H54 (cell line): ENCODE measurements at places on chromosomes 6 and 20.

DNA sequence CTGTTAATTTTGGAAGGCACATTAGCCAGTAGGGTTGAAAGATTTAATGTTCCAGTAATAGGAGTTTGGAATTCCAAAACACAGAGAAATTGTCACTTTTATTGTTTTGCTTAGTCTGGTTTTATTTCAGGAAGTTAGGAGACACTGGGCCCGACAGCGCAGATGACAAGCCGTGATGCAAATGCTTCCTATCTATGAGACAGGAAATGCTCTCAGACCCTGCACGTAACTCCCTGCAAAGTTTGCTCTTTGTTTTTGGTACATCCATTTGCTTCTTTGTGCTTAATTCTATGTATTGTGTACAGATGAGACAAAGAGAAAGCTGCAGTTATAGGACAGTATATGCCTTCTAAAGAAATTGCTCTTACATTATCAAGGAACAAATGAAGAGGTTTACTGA is 201.6 kb upstream of the SGK1 start:
- DNase-seq: no peak

GRCh38 chr6:125793863-125794262 is 3.1 kb downstream of the NCOA7 start:
- DNase-seq: no peak

GRCh38 chr6:165652766-165653165 is 10.3 kb downstream of the PDE10A start:
- DNase-seq: no peak

- no peak for DNase-seq
Observed at GRCh38 chr6:42332916-42333315, 115.3 kb upstream of the MRPS10 start.

GRCh38 chr6:130434174-130434873 is 68.5 kb downstream of the TMEM200A start:
- DNase-seq: no peak

- DNase-seq: no peak
Observed at GRCh38 chr6:70604254-70604653, 37.5 kb downstream of the SDHAF4 start.

DNA sequence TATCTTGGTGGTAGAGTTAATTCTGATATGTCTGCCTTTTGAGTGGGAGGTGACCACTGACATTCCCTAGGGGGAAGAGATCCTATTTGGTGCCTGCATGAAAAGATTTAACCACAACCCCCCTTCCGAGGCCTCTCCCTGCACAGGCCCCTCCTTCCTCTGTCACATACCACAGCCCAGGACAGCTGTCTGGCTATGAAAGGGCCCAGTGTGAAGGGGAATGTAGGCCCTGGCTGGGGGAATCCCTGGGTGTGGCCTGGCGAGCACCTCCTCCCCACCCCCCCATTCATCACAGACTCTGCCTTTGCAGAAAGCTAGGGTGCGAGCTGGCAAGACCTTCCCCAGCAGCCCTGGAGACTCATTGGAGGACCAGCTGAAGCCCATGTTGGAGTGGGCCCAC is 27.4 kb upstream of the MAPRE1 start:
- no peak for DNase-seq

- no peak for DNase-seq
Observed at GRCh38 chr6:41232667-41233066, 4.5 kb downstream of the TREML4 start.

- no peak for DNase-seq
Observed at GRCh38 chr6:160883999-160884398, 107.6 kb upstream of the MAP3K4 start.

DNA sequence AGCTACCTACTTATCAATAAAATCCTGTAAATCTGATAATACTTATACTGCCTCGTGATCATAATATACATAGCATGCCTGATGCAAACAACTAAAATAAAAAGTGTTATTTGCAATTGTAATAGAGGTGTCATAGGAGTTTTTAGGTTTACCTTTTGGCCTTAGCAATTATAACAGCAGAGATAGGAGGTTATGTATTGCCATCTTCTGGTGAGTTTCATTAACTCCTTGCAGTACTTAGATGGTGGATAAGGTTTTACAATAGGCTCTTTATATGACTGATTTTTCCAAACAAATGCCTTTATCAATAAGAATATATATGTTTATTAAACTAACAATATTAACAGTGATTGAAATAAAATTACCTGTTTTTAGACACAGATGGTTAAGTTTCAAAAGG is 27.8 kb upstream of the MYCT1 start:
- no peak for DNase-seq

GRCh38 chr6:593139-593906 is 63.6 kb downstream of the HUS1B start:
- peak; percentile 15 for DNase-seq

GRCh38 chr6:143107911-143108761 is 47.4 kb downstream of the AIG1 start:
- no peak for DNase-seq

GRCh38 chr6:129849456-129849855 is 11.7 kb downstream of the TMEM244 start:
- peak; percentile 7 for DNase-seq

DNA sequence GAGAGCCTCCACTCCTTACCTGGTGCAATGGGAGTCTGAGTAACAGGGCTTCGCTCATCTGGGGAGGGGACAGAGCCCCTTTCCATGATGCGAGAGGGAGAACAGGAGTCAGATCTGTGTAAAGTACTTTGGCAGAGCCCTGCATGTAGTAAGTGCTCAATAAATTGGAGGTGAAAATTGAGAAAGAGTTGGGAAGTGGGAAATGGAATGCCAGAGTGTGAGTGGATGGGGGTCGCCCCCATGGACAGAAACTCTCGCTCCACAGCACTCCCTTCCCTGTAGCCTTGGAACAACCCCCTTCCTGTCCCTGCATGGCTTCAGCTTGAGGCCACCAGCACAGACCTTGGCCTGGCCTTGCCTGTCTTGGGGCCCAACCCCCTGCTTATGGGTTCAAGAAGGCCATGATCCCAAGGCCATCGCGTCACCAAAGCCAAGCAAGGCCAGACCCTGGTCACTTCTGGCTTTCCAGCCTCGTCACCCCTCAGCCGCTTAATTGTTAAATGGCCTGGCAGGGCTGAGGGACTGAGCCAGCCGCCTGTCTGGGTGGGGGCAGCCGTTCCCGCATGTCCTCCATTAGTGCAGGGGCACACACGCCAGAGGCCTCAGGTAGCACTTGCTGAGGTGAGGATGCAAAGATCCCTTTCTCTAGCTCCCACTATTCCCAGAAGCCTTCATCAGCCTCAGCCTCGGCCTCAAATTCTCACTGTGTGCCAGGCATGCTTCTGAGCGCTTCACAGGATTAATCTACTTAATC is 93.7 kb upstream of the PTPN1 start:
- DNase-seq: no peak

DNA sequence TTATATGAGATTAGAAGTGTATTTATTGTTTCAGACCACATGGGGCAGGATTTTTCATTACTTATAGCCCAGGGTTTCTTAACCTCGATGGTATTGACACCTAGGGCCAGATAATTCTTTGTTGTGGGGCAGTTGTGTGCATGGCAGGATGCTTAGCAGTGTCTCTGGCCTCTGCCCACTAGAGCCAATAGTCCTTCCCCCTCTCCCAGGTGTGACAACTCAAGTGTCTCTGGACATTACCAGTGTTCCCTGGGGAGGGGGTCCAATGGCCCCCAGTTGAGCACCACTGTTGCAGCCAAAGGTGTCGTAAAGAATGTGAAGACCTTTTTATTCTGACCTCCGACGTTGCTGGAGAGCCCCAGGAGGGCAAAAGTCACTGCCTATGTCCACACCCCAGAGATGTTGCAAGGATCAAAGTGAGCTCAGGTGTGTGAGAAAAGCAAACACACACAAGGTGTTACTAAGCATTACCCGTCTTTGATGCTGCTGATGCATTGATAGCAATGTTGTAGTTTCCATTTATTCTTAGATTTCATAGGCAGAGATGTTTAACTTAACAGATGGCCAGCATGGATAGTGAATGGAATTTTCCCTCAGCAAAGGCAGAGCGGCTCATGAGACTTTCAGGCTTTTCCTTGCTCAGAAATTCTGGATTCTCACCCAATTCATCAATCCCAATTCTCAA is 22.2 kb downstream of the BANF2 start:
- no peak for DNase-seq

GRCh38 chr20:31667315-31668285 is 29.9 kb downstream of the COX4I2 start:
- no peak for DNase-seq

GRCh38 chr6:1418471-1419191 is 29.3 kb downstream of the FOXF2 start:
- DNase-seq: no peak

DNA sequence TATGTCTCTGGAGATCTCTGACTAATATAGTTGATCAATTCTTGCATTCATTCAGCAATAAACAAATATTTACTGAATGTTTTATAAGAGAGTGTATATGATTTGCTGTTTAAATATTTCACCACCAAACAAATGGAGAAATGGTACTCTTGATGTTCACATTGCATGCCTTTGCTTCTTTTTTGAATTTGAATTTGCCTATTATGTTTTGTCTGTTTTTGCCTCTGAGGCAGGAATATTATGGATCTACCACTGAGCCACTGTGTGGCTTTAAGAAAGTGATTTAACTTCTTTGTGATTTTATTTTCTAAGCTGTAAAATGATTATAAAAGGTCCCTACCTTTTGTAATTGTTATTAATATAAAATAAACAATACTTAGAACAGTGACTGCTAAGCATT is 345.0 kb downstream of the DOK5 start:
- no peak for DNase-seq

DNA sequence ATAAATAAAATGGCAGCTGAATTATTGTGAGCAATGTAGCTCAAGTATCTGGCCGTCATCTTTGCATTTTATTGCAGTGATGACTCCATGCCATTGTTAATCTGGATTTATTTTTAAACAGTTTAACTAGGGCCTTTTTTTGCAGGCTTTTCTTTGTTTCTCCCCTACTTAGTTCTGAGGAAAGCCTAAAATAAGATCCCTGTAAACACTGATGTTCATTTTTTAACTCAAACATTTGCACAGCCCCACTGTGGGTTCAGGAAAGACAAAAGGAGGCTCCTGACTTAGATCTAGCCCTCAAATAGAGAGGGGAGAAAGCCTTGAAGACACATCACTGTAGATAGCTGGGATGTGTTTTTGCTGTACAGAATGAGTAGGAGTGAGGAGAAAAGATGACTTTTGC is 69.2 kb downstream of the PLEKHG1 start:
- DNase-seq: no peak

DNA sequence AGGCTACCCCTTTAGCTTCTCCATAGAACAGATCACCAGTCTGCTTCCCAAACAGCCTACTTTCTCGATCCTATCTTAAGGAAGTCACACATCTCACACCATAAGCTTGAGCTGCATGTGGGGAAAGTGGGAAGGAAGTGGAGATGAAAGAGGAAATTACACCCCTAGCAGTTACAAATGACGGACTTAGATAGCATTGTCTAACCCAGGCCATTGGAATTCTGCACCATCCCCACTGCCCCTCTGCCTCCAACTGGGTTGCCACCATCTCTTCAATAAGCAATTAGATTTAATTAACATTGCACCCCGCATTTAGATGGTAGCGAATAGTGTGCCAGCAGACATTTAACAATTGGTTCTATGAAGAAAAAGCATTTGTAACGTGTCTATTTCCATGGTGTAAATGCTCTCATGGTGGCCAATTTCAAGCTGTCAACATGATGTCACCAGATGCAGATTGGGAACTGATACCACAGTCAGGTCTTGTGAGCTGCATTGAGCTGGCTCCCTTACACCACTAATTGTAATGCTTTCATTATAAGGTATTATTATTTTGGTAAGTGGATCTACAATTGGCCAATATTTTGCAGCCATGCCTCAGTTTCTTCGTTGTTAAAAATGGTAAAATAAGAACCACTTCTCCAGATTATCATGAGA is 124.7 kb downstream of the CD24 start:
- no peak for DNase-seq

GRCh38 chr6:147559006-147559405 is 50.5 kb downstream of the SAMD5 start:
- DNase-seq: no peak

DNA sequence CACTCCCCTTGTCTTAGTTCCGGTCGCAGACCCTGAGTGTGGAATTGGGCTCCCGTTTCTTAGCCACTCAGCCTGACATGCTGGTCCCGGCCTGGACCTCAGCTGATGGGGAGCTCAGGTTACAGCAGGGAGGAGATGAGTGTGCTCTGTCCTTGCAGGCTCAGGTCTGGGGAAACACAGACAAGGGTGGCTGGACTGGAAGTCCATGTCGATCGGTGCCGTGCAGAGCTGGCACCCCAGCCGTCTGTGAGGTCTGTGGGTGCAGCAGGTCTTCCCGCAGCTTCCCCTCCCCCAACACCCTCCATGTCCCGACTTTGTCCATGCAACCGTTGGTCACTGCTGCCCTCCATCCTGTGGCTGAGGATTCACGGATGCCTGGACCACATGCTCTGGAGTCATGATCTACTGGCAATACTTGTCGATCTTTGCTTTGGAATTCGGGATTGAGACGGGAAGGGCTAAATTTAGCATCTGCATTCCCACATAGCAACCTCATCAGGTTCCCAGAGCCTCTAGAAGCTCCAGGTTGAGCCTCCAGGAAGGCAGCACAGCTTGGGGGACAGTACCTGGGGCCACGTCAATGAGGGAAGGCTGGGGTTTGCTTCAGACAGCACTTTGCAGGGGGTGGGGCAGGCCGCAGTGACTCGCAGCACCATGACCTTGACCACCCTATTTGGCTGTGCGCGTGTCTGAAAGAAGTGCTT is 118.8 kb downstream of the PSMB1 start:
- DNase-seq: no peak

DNA sequence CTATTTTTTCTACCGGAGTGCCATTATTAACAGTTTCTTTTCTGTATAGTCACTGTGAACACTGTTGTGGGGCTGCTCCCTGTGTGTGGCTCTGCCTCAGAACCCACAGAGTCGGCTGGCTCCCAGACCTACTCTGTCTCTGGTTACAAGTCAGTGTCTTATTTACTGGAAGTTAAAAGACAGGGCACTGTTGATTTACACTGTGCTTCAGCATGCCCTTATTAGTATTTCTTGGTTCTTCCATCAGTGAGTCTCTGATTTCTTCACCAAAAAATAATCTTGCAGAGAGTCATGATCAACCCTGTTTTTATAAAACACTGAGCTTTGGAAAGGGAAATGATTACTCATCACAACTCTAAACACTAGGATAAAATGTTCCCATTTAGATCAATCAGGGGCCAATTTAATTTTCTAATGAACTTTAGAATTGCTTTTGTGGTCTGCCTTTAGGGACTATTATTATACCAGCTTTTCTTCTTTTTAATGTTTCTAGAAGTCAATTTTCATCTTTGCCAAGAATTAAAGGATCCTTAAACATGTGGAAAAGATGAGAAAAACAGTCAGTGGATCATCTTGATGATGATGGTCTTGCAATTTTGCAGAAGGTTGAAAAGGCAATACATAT is 92.6 kb downstream of the UTRN start:
- no peak for DNase-seq

DNA sequence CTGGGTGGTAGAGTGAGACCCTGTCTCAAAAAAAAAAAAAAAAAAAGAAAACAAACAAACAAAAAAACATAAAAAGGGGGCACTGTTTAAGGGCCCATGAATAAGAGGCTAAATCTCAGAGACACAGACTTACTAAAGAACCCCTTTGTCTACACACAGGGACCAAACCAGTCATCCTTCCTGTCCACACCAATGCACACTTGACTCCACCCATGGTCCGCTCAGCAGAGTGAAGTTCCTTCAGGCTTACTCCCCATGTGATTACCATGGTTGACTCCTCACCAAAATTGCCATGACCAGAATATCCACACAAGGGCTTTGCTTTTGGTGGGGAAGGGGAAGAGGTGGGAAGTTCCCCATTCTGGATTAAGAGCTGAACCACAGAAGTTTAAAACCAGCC is 19.4 kb upstream of the REPS1 start:
- no peak for DNase-seq
